ENCODE measurements at places on chromosomes 12 and 14. TPM values are rescaled to one million over a fixed set of nuclear protein-coding genes. Genes with fewer than 3 reads are reported as not detected.

Gene ESR2
- total RNA-seq: 0.96 TPM

- no peak for DNase-seq
These were observed 35.7 kb downstream of the SIX6 start for GRCh38 chr14:60544659-60545058.

Gene CLEC4E
- not detected for total RNA-seq

GRCh38 chr14:22572562-22573058, 16.4 kb downstream of the DAD1 start:
- DNase-seq: no peak

DNA sequence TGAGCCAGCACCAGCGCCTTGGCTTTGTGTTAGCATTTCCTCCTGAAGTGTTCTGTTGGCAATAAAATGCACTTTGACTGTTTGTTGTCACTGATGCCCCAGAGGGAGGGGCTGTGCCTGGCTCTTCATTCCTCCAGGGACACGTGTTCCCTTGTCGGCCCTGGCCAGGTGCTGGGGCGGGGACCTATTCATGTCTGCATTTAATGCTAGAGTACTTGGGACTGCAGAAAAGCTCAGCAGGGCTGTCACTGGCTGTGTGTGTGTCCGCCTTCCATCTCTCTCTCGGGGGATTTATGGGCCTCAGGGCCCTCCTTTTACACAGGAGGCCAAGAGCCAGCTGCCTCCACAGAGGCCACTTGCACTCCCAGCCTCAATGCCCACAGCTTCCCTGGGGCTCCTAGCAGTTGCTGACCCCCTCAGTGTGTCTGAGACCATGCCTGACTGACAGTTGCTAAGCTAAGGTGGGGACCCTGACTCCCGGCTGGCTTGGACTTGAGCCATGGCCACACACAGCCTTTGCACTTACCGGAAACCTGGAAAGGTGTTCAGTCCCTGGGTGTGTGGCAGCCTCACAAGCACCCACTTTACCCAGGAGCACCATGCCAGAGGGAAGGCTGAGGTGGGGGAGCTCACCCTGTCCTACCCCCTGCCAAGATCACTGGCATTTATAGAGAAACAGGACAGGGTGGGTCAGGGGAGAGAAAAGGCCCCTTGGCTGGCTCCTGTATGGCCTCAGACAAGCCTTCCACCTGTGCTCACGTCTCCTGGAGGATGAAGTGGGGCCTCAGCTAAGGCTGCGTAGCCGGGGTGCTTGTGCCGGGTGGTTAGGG, 27.8 kb downstream of the HIP1R start:
- no peak for DNase-seq

DNA sequence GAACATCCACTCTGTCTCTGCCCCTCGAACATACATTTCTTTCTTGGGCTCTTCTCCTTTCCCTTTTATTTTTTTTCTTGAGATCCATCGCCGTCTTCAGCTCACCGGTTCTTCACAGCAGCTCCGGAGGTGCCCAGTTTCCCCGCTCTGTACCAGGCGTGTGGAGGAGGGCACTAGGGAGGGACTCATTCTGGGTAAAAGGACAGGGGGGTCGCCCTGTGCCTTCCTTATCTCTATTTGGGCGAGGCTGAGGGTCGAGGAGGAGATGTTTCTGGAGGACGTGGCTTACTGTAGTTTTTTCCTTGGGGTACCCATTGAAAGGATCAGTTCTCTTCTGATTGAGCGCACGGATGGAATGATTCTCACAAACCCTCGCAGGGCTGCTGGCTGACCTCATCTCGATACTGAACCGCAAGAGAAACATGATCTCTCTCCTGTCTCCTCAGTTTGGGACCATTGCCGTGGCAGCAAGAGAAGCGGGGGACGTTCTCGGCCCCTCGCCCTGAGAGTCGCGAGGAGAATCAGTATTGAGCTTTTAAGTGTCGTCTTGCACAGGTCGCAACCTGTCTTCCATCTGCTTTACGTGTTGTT, 386 bp downstream of the LIN52 start:
- peak; percentile 37 for DNase-seq

GRCh38 chr12:19792028-19792427, 352.7 kb downstream of the AEBP2 start:
- DNase-seq: no peak

DNA sequence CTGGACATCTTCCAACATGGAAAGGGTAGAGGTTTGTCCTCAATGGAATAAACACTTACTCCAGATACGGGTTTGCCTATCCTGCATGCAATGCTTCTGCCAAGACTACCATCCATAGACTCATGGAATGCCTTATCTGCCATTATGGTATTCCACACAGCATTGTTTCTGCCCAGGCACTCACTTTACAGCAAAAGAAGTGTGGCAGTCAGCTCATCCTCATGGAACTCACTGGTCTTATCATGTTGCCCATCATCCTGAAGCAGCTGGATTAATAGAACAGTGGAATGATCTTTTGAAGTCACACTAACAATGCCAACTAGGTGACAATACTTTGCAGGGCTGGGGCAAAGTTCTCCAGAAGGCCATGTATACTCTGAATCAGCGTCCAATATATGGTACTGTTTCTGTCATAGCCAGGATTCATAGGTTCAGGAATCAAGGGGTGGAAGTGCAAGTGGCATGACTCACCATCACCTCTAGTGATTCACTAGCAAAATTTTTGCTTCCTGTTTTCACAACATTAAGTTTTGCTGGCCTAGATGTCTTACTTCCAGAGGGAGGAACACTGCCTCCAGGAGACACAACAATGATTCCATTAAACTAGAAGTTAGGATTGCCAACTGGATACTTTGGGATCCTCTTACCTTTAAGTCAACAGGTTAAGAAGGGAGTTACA, 140.4 kb downstream of the SLC35F4 start:
- DNase-seq: no peak

Gene C12orf54
- total RNA-seq: not detected

Gene HOXC4
- 0.56 TPM for total RNA-seq

GRCh38 chr14:92647797-92648279, 100.6 kb downstream of the LGMN start:
- no peak for DNase-seq

DNA sequence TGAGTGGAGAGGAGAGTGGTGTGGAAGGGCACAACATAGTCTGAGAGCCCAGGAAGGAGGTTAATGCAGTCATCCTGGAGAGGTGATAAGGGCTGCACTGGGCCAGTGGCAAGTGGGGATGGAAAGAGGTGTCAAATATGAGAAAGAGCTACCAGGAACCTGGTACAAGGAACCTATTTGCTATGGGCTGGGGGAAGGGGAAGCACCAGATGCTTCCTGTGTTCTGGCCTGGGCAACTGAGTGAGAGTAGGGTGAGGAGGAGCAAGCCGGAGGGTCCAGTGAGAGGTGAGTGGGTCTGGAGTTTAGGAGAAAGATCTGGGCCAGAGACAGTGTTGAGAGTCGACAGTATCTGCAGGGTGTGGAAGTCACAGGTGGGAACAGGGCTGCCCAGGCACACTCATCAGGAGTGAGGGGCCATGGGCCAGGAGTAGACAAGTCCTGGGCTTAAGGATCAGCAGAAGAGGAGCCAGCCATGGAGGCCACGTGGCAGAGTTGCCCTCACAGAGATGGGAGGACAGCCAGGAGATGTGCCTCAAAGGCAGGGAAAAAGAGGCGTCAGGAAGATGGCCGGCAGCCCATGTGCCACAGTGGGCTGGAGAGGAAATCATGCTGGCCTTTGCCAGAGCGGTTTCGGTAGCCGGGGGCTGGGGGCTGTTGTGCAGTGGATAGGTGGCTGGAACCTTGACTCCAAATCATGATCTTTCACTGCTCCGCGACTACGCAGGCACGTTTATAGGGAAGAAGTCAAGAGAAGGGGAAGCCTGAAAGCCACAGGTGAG, 2.9 kb upstream of the AQP6 start:
- DNase-seq: no peak

Gene EPYC
- not detected for total RNA-seq

Gene CLEC4C
- total RNA-seq: not detected

GRCh38 chr14:92573761-92574498, 60.3 kb downstream of the RIN3 start:
- DNase-seq: no peak

- no peak for DNase-seq
These were observed 56.4 kb downstream of the PITPNM2 start for GRCh38 chr12:123094349-123095077.

- no peak for DNase-seq
These were observed 135.2 kb upstream of the RFLNA start for GRCh38 chr12:124159655-124160054.

GRCh38 chr12:88420457-88420856, 159.8 kb downstream of the KITLG start:
- no peak for DNase-seq

DNA sequence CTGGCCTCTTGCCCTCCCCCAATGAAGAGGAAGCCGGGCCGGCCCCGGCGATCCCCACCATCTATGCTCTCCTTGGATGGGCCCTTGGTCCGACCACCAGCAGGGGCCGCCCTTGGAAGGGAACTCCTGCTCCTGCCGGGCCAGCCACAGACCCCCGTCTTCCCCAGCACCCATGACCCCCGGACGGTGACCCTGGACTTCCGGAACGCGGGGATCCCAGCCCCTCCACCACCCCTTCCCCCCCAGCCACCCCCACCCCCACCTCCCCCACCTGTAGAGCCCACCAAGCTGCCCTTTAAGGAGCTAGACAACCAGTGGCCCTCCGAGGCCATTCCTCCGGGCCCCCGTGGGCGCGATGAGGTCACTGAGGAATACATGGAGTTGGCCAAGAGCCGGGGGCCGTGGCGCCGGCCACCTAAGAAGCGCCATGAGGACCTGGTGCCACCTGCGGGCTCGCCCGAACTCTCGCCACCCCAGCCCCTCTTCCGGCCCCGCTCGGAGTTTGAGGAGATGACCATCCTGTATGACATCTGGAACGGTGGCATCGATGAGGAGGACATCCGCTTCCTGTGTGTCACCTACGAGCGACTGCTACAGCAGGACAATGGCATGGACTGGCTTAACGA, 19.4 kb downstream of the SETD1B start:
- no peak for DNase-seq

DNA sequence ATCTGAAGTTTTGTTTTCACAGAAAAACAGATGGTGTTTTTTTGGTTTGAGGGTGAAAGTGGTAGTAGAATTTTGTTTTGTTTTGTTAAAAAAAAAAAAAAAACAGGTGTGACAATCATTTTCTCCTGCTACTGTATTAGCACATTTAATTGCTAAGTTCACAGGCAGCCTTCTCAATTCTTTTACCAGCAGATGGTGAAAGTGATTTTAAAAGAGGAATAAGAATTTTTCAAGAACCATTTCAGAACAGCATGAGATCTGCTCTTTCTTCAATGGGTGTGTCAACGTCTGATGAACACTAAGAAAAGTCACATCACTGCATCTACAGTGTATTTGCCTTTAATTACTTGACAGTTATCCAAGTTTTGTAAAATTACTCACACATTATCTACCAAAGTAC, 303.7 kb upstream of the USP15 start:
- DNase-seq: no peak

Gene APPL2
- 13.4 TPM for total RNA-seq

DNA sequence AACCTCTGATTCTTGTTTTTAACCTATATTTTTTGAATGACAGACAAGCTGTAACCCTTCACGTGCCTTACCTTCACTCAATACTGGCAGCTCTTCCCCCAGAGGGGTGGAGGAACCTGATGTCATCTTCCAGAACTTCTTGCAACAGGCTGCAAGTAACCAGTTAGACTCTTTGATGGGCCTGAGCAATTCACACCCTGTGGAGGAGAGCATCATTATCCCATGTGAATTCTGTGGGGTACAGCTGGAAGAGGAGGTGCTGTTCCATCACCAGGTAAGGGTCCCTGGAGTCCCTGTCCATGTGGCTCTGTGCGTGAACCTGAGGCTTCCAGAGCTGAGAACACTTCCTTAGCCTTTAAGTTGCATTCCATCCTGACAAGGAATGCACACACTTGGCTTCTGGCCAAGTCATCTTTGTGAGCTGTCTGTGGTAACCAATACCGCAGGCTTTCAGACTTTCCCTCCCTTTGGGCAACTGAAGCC, 22.7 kb downstream of the TRAFD1 start:
- no peak for DNase-seq

DNA sequence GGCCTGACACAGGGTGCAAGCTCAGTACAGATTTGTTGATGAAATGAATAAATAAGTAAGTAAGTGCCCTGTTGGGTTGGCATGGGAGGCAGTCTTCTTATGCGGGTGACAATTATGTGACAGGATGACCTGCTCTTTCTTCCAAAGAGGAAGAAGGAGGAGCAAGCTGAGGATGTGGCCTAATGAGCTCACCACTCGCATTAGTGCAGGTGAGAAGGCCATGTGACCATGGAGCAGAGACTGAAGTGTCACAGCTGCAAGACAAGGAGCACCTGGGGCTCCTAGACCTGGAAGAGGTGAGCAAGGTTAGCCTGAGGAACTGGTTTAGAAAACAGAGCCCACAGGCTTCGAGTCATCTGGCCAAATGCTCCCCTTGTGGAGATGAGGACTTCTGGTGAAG, 34.9 kb downstream of the LRTM2 start:
- no peak for DNase-seq

Gene KRT78
- total RNA-seq: not detected

DNA sequence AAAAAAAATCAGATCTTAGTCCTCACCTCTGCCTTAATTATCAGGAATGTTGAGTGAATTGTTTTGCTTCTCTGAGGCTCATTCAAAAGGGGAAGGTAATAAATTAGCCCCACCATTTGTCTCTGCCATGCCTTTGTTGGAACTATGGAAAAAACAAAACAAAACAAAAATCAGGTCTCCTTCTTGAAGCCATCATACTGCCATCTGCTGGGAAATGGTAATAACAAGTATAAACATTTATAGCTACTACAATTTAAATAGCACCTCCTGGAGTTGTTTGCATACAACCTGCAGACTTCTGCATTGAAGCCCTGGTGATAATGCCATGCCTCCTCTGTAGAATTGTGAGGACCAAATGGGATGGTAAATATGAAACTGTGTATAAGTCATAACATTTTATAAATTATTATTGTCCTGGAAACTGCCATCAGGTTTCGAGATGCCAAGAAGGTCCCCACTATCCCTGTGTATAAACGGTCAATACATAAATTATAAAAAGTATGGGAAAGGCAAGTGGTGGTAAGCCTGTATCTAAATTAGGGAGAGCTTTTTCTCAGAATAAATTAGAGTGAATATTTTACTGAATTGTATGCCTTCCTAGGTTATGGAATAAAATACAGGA, 87.2 kb upstream of the FGD4 start:
- DNase-seq: no peak

Gene TAS2R13
- 0.12 TPM for total RNA-seq

DNA sequence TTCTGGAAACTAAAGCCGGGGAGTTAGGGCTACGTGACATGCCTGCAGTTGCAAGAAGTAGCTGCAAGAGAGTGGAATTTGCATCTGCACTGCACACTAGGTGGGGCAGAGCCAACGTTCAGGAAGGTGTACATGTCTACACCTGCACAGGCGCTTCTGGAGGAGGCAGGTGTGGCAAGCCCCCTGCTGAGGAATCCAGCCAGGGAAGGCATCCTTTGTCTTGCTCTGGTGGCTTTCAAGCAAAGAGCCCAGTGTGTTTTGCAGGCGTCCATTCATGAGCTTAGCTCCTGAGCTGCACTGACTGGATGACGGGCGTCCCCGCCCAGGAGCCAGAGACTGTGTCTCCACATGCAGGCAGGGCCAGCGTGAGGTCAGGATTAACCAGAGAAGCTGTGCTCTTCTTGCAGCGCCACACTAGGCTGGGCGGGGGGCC, 116.3 kb downstream of the ZFP36L1 start:
- DNase-seq: no peak

GRCh38 chr12:108514468-108514972, 557 bp upstream of the FICD start:
- DNase-seq: no peak

Gene SNAPC1
- total RNA-seq: 10.2 TPM

GRCh38 chr12:76504606-76505005, 55.0 kb downstream of the OSBPL8 start:
- no peak for DNase-seq

Data from activated naive CD8-positive, alpha-beta T cell treated with anti-CD3 and anti-CD28 coated beads for 36 hours (primary cell).